ENCODE measurements at places on chromosomes 4 and X. TPM values are rescaled to one million over a fixed set of nuclear protein-coding genes. Genes with fewer than 3 reads are reported as not detected.

The ITM2A gene
- 141 TPM for total RNA-seq

GRCh38 chrX:38363046-38363445 lies 10.6 kb downstream of the OTC start:
- DNase-seq = no peak

GRCh38 chrX:153921511-153922446 lies 4.3 kb downstream of the ARHGAP4 start:
- no peak for DNase-seq

The WAS gene
- 127 TPM for total RNA-seq

- no peak for DNase-seq
Measured at GRCh38 chr4:73704314-73705055, 35.9 kb upstream of the CXCL8 start.

- DNase-seq = peak; percentile 19
Measured at GRCh38 chr4:2940267-2941137, 22.7 kb downstream of the NOP14 start.

The SLITRK4 gene
- not detected for total RNA-seq

The ADH1A gene
- not detected for total RNA-seq

The IL3RA gene
- 10.5 TPM for total RNA-seq

- DNase-seq = no peak
Measured at GRCh38 chr4:146833530-146833929, 112.1 kb downstream of the TTC29 start.

The PLAC8 gene
- 247 TPM for total RNA-seq

The PDGFC gene
- total RNA-seq = 2.0 TPM

Data from naive thymus-derived CD4-positive, alpha-beta T cell (primary cell).